ENCODE measurements at places on chromosomes 3 and 15.

DNA sequence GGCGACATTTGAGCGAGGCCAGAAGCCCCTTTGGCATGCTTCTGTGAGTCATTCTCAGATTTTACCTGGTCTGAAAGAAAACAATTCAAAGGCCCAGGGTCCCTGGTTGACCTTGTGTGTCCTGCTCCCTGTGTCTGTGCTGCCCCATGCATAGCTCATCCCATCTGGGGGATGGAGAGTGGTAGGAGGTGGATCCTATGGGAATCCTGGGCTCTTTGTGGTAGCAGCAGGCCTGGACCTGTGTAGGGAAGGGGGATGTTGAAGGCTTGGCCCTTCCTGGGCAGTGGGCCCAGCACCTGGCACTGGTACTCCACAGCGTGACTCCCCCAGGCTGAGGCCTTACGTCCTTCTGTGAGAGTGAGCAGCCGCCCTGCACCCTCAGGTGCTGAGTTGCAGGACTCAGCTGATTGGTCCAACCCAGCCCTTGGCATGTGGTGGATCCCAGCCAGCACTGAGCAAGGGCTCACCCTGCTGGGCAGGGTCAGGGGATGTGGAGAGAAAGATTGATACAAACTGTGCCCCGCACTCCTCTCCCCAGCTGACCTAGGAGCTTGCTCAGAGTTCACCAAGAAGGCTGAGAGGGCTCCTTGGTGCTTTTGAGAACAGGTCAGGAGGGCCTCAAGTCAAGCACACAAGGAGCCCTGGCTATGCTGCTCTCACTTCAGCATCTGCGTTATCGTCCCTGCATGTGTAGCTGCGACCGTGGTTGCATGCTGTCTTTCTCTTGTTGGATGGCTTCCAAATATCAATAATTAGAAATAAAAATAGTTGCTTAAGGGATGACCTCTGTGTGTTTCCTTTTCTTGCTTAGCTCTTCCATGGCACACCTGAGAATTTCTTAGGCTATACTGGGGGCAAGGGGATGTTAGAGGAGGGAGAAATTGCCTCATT, 21.4 kb upstream of the JMJD7 start:
- peak; percentile 33 for DNase-seq

DNA sequence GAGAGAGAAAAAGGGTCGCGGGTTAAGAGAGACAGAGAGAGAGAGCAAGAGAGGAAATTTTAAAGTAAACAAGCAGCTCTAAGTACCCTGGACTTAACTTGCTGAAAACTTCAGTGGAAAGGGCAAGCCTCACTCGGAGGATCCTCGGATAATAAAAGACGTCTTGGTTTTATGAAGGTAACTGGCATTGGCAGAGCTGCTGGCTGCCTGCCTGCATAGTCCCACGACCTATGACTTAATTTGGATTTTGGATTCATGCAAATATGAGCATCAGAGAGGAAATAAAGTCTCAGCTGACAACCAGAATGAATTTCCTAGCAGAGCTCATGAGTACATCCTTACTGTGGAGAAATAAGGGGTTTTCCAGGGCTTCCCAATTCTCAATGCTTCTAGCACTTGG, 95.1 kb upstream of the PDZRN3 start:
- DNase-seq: no peak

DNA sequence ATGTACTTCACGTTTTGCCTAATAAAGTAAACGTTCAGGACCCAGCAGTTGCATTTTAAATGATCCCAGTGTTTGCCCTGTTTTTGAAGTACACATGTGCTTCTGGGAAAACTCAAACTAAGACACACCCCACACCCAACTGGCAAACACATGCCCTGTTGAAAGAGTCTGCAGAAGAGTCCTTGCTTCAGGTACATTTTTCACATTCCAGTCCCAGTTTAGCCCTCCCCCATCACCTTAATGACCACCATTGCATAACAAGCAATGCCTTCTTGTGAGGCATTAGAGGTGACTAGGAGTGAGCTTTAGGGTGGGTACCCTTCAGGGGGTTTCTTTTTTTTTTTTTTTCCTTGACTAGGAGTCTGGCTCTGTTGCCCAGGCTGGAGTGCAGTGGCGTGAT, 322.3 kb downstream of the CNTN4 start:
- no peak for DNase-seq

DNA sequence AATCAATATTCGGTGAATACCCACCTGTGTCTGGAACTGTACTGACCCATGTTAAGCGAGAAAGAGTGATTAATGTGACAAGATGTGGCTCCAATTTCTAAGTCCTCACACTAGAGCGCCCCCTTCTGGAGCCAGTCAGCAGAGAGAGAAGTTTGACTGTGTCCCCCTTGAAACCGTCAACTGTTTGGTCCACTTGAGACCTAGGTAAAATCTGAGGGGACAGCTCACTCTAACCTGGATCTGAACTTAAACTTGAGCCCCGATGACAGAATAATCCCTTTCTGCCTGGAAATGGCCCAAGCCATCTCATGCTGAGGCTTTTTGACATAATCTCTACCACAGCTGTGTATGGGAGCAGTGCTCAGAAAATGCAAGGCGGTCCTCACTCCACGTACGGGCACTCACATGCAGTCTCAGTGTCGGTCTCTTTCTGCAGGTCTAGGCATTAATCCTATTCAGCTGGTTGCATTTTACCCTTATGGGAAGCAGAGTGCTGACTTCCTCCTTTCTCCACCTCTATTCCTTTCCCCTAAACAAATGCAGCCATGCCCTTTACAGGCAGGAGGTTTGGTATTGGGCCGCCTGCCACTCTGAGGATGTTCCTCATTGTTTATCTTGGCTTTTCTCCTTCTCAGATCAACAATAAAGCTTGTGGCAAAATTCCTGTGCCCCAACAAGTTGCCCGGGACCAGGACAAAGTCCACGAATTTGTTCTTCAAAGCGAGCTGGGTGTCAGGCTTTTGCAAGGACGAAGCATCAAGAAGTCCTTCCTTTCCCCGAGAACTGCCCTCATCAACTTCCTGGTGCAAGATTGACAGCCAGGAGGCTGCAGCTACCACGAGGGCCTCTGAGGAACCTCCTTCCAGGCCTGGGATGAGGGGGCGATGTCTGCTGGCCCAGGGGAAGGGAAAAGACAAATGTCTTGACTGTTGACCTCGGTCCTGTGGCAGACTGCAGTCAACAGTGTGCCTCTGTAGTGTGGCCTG, 47.5 kb upstream of the LIMD1 start:
- peak; percentile 79 for DNase-seq

DNA sequence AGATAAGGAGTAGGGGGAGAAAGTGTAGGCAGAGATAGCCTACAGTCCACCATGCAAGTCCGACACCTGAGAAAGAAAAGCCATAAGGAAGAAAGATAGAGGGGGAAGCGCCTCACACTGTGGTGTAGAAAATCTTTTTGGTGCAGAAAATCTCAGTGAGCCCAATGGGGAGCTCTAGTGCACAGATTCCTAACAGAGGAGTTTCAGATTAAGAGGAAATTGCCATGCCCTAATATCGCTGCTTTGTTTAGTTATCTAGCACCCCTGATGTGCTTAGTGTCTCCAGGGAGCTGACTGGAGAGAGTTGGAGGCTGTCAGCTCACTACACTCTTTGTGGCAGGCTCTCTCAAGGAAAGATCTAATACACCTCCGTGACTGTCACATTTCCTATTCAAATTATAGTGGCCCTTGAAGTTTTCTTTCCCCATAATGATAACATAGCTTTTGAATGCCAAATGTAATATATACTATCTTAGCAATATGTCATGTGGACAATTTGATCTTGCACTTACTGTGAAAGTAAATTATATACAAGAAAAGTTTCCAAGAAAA, 33.7 kb downstream of the CGGBP1 start:
- no peak for DNase-seq

DNA sequence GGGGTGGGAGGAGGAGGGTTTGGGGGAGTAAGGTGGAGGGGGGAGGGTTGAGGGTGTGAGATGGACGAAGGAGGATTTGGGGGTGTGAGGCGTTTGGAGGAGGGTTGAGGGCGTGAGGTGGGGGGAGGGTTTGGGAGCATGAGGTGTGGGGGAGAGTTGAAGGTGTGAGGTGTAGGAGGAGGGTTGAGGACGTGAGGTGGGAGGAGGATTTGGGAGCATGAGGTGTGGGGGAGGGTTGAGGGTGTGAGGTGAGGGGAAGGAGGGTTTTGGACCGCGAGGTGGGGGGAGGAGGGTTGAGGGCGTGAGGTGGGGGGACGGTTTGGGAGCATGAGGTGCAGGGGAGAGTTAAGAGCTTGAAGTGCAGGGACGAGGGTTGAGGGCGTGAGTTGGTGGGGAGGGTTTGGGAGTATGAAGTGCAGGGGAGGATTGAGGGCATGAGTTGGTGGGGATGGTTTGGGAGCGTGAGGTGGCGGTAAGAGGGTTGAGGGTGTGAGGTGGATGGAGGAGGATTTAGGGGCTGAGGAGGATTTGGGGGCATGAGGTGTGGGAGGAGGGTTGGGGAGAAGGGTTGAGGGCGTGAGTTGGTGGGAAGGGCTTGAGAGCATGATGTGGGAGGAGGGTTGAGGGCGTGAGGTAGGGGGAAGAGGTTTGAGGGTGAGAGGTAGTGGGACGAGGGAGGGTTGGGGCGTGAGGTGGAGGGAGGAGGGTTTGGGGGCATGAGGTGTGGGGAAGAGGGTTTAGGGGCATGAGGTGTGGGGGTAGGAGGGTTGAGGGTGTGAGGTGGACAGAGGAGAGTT, 1.2 kb downstream of the MLF1 start:
- no peak for DNase-seq

DNA sequence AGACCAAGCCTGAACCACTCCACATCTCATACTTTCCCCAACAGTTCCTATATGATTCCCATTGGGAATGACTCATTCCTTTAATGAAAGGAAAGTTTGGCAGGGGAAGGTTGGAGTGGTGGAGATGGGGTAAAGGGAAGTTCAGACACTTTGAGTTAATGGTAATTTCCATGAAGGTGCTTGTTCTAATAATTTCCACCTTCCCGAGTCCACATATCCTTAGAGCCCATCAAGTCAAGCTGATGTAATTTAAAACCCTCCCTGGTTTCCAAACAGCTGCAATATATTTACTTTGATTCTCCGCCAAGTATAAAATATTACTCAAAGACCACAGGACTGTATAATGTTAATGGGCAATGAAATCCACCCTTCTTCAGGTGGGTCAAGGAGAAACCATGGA, 95.0 kb upstream of the GALNT15 start:
- DNase-seq: no peak

- no peak for DNase-seq
Measured at GRCh38 chr3:112486811-112487505, 12.3 kb downstream of the BTLA start.

- no peak for DNase-seq
Measured at GRCh38 chr15:80778621-80778963, 578 bp upstream of the CEMIP start.

- no peak for DNase-seq
Measured at GRCh38 chr3:31953636-31954035, 27.4 kb downstream of the OSBPL10 start.

DNA sequence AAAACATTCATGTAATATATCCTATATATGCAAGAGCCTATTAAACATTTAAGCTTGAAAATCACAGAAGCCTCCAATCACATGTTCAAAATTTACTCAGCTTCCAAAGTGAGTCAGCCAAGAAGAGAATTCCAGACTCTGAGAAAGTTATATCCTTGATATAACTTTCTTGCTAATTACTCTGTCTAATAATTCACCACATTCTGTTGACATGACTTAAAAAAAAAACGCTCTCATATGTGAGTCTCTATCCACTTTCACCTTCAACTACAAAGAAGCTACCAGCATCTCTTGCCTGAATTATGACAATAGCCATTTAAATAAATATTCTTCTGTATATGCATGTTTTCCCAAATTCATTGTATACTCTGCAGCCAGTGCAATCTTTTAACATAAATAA, 1116.3 kb upstream of the CADM2 start:
- no peak for DNase-seq

Measured in WTC11 (cell line).